ENCODE measurements at places on chromosomes 11 and 22.

- no peak for DNase-seq
Observed at GRCh38 chr11:19980388-19980787, 179.9 kb downstream of the DBX1 start.

DNA sequence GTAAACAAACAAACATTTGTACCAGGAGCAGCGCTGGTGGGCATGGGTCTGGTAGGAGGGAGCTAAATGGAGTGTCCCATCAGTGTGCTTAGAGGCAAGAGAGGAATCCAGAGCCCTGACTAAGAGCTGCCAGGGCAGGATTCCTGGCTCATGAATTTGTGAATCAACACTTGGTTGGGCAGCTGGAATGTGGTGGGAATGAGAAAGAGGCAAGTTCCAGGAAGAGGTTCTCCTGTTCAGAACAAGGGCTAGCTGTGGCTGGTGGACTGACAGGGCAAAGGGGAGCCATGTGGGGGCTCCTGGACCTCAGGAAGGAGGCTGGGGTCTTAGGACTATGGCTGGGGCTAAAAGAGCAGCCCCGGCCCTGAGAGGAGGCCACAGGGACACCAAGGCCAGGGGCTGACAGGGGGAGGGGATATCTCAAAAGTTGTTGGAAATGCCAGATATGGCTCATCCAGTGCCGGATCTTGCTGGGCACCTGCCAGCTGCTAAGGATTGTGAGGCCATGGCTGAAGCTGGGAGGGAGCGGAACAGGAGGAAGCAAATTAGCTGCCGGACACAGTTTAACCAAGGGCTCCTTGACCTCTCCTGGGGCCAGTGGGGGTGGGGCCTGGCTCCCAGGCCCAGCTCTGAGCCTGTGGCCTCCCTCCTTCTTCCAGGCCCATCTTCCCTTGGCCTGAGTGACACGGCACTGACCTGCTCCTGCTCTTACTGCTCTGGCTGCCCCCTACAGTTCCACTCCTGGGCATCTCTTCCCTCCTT, 14.6 kb upstream of the P2RY6 start:
- peak; percentile 96 for DNase-seq

GRCh38 chr22:43313244-43313889, 29.8 kb downstream of the SCUBE1 start:
- DNase-seq: no peak

DNA sequence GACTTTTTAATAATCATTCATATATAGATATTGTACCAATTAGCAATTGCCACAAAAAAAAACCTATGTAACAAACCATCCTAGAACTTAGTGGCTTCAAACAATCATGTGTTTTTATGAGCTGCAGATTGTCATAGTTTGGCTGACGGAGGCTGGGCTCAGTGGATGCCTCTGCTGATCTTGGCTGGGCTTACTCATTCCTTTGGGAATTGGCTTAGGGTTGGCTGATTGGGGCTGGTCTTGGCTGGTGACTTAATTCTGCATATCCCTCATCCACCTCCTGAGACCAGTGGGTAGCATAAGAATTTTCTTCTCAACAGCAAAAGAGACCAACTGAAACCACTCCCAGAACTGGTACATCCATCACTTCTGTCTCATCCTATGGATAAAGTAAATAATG, 57.9 kb upstream of the PHF21B start:
- no peak for DNase-seq

GRCh38 chr11:106156290-106156937, 79.0 kb downstream of the AASDHPPT start:
- peak; percentile 12 for DNase-seq

- no peak for DNase-seq
Observed at GRCh38 chr11:10637731-10638151, 55.8 kb downstream of the IRAG1 start.

DNA sequence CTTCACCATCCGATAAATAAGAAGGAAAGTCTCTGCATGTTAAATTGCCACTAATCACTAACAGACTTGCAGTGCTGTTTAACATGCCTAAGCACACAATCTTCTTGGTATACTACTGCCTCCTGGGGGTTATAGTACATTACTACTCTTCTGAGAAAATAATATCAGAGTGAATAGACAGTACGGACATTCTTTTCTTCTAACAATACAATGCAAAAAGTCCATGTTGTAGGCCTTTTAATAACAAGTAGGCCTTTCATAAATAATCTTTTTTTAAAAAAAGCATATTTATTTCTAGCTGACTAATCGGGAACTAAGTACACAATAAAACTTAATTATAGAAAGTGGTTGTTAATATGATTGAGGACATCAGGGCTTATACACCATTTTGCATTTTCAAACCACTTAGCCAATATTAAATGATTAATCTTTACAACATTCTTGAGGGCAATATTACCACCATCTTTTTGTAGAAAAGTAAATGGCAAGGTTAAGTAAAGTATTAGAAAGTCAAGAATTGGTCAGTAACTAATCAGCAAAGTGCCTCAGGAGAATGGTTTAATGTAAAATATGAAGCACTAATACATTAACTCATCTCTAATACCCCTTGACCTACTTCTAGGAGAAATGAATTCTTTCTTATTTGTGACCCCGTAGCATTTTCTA, 84.7 kb downstream of the TTC28 start:
- DNase-seq: peak; percentile 17

DNA sequence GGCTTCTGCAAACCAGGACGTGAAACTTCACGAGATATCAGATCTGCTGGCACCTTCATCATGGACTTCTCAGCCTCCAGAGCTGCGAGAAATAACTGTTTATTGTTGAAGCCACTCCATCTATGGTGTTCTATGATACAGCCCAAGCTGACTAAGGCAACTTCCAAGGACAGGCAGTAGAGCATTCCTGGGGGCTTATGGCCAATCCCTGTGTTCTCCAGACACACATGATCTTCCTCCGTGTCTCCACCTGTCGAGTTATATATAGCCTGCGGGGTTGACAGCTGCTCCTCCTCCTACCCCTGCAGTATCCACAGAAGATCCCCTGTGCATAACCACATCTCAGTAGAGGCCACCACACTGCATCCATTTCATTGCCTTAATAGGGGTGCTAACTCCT, 11.0 kb downstream of the TP53AIP1 start:
- DNase-seq: no peak

GRCh38 chr11:104734998-104735397, 163.3 kb downstream of the CASP12 start:
- DNase-seq: no peak

- no peak for DNase-seq
Observed at GRCh38 chr11:115272925-115273324, 231.3 kb downstream of the CADM1 start.

- no peak for DNase-seq
Observed at GRCh38 chr11:84549217-84549616, 1077.9 kb downstream of the DLG2 start.

DNA sequence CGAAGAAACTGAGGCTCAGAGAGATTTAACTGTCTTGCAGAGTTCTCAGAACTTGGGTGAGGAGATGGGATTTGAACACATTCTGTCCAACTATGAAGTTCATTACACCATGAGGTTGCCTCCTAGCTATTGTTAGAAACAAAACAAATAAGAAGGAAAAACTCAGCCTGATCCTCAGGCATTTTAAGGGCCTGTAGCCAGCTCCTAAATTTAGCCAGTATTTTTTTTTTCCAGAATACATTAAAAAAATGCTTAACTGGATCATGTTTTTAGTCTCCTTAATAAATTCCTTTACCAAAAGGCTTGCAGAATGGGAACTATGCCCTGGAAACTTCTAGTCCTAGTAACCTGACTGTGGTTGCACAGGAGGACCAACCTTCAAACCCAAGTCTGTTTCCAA, 212.0 kb downstream of the CSNK2A3 start:
- no peak for DNase-seq

GRCh38 chr22:20750461-20751184, 23.3 kb upstream of the SERPIND1 start:
- DNase-seq: peak; percentile 7

- DNase-seq: no peak
Observed at GRCh38 chr11:130078080-130078479, 8.4 kb downstream of the APLP2 start.

DNA sequence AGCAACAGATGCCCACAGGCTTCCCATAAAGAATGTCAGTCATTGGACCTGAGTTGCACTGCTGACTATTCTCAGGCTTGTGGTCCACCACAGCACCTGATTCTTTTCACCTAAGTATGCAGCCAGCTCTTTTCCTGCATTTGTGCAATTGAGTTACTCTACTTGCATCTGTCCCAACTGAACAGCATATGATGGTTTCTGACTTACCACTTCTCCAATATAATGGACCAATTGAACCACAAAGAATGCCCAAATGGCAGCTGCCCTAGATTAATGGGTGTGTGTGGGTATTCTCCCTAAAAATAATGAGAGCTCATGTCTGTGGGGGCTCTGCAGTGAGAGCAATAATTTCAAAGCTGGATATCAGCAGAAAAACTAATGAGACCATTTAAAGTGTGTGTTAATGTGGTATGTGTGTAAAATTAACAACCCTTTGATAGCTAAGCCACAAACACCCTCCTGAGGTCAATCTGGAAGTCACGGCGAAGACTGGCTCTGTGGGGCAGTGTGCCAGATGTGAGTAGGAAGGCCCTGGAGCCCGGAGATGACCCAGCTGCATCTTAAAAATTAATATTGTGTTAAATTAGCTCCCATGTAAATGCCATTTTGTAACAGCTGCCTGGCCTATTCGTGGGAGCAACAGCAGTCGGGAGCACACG, 43.8 kb downstream of the SC5D start:
- DNase-seq: no peak
